ENCODE measurements at places on chromosomes 12 and 14. TPM values are rescaled to one million over a fixed set of nuclear protein-coding genes. Genes with fewer than 3 reads are reported as not detected.

Gene BICDL1
- total RNA-seq, result 19.9 TPM

Gene PTMS
- 210 TPM for total RNA-seq

Gene MFAP5
- 102 TPM for total RNA-seq

Gene DEGS2
- 6.5 TPM for total RNA-seq

Gene BTBD7
- 36.7 TPM for total RNA-seq

Gene AGAP2
- total RNA-seq, result 6.5 TPM

Gene ASCL1
- total RNA-seq, result 0.13 TPM

Gene MSRB3
- 37.4 TPM for total RNA-seq

Gene NUAK1
- 7.1 TPM for total RNA-seq

Gene TMEM229B
- total RNA-seq, result 6.3 TPM

Gene IL26
- not detected for total RNA-seq

Gene ACOT6
- not detected for total RNA-seq

Gene ISCA2
- total RNA-seq, result 23.7 TPM

Gene TMTC3
- total RNA-seq, result 4.2 TPM

Gene CATSPERB
- total RNA-seq, result 2.3 TPM

Gene ADGRD1
- 102 TPM for total RNA-seq

Gene FBLN5
- 162 TPM for total RNA-seq

Gene BEST3
- not detected for total RNA-seq

Gene ZBTB42
- 21.8 TPM for total RNA-seq

Gene SPTB
- 2.1 TPM for total RNA-seq

Gene FGD6
- total RNA-seq, result 20.5 TPM

Gene SIX6
- total RNA-seq, result not detected

Gene SLC25A47
- total RNA-seq, result not detected

Gene GLIPR1
- 7.3 TPM for total RNA-seq

Gene FOXM1
- total RNA-seq, result not detected

Gene HOXC13
- not detected for total RNA-seq

Gene MYO1H
- not detected for total RNA-seq

Gene ZDHHC17
- 30.6 TPM for total RNA-seq

Gene ZNF410
- 80.7 TPM for total RNA-seq

Gene LRRC9
- total RNA-seq, result not detected

Gene IFNG-AS1
- 0.37 TPM for total RNA-seq
